AML-193 (cell line): ENCODE measurements at places on chromosomes 4 and X.

GRCh38 chr4:71406459-71406963, 67.7 kb downstream of the SLC4A4 start:
- no peak for DNase-seq

DNA sequence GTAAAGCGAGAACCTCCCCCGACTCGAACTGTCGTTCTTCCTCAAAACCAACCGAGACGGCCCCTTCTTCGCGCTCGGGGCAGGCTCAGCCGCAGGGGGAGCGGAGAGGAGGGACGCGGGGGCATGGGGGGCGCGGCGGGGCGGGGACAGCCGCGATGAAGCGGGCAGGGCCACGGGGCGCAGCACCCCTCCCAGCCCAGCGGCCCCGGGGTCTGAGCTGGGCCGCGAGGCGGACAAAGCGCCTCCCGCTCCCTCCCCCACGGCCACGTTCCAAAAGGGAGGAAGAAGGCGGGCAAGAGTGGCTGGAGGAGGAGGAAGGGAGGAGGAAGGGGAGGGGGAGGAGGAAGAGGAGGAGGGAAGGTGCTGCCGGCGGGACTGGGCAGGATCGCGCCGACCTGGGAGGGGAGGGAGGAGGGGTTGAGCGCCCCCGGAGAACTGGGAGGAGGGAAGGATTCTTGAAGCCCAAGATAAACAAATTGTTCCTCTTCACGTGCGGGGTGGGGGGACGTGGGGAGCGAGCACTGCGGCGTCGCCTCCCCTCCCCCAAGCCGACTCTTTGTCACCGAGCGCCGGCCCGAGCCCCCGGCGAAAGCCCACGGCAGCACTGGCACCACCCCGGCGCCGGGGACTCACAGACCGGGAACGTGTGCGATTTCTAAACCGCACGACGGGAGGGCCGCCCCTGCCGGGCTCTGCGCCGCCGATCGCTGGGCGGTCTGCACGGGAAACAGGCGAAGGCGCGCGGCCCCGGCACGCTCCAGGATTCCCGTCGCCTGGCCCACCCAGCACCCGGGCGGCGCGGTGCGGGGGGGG, 2.9 kb downstream of the MAML3 start:
- peak; percentile 93 for DNase-seq

GRCh38 chrX:9805956-9806355, 19.7 kb downstream of the SHROOM2 start:
- no peak for DNase-seq

GRCh38 chr4:159269116-159269515, 166.2 kb downstream of the RAPGEF2 start:
- DNase-seq: no peak

DNA sequence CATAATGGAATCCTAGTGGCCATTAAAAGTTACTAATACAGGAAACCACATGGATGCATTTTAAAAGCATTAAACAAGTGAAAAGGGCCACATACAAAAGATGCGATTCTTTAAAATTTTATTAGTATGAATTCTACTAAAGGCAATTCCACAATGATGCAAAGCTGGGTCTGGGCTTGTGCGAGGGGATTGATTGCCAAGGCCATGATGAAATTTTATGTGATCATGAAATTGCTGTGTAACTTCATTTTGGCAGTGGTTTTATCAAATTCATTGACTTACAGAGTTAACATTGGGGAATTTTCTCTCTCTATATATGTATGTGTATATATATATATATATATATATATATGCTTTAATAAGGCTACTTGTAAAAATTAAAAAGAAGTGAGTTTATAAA, 1142.5 kb upstream of the IGFBP7 start:
- no peak for DNase-seq

GRCh38 chr4:77481856-77482255, 123.8 kb upstream of the CXCL13 start:
- no peak for DNase-seq

GRCh38 chr4:54959651-54960116, 165.7 kb downstream of the KDR start:
- DNase-seq: no peak

GRCh38 chrX:135707880-135708279, 5.6 kb upstream of the CT45A1 start:
- no peak for DNase-seq

GRCh38 chrX:56318076-56318475, 85.9 kb downstream of the KLF8 start:
- no peak for DNase-seq

- DNase-seq: no peak
Measured at GRCh38 chrX:13152518-13153185, 108.2 kb upstream of the FAM9C start.

- DNase-seq: no peak
Measured at GRCh38 chr4:185536411-185536709, 1.1 kb upstream of the PDLIM3 start.

DNA sequence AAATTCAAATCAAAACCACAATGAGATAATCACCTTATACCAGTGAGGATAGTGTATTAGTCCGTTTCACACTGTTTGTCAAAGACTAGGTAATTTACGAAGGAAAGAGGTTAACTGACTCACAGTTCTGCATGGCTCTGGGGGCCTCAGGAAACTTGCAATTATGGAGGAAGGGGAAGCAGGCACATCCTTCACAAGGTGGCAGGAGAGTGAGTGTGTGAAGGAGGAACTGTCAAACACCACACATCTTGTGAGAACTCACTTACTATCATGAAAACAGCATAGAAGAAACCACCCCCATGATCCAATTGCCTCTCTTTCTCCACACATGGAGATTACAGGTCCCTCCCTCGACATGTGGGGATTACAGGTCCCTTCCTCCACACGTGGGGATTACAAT, 54.7 kb upstream of the TRPC5 start:
- no peak for DNase-seq

- no peak for DNase-seq
Measured at GRCh38 chr4:8245884-8246833, 23.4 kb upstream of the HTRA3 start.

DNA sequence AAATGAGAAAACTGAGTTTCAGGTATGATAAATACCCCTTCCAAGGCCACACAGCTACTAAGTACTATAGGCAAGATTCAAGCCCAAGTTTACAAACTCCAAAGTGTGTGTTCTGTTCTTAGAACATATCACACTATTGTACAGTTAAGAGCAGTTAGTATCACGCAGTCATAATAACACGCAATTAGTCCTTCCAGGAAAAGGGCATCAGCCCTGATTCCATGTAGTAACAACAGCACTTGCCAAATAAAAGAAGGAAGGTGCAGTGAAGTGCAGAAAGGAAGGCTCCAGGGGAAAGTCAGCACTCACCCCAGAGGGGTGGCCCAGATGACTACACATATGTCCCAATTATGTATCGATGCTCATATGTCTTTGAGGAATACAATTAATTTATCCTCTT, 4.4 kb downstream of the TASL start:
- DNase-seq: no peak

- DNase-seq: no peak
Measured at GRCh38 chrX:49959602-49960001, 37.2 kb downstream of the CLCN5 start.

DNA sequence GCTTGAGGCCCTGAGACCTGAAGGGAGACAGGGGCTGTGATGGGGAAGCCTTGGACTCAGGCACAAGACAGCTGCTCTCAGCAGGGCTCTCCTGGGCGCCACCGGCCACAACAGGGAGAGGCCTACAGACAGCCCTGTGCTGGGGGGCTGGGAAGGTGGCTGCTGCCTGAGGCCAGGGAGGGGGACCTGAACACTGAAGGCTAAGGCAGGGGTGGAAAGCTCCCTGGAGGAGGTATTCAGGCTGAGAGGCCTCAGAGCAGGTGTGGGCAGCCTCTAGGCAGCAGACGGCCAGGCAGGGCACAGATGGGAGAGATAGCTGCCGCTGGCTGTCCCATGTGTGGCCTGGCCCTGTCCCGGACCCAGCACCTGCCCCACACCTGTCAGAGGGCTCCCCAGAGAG, 33.0 kb downstream of the TACC3 start:
- no peak for DNase-seq

DNA sequence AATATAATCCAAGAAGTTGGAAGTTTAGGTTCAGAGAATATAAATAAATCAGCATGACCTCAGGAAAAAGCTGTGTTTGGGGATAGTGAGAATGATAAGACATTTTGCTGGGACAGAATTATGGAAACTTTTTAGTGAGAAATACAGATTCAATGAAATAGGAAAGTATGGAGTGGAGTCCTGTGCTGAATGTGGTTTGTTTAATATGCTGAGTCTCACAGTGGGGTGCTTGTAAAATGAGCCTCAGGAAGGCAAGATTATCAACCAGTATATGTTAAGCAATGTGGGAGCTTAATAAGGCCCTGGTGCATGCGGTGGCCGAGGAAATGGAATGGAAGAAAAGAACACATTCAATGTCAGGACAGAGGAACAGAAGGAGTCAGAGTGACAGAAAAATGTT, 1554.7 kb upstream of the TENM3 start:
- no peak for DNase-seq

- DNase-seq: no peak
Measured at GRCh38 chrX:46576458-46576857, 2.9 kb downstream of the CHST7 start.

- DNase-seq: no peak
Measured at GRCh38 chr4:147821555-147821954, 89.7 kb downstream of the ARHGAP10 start.

DNA sequence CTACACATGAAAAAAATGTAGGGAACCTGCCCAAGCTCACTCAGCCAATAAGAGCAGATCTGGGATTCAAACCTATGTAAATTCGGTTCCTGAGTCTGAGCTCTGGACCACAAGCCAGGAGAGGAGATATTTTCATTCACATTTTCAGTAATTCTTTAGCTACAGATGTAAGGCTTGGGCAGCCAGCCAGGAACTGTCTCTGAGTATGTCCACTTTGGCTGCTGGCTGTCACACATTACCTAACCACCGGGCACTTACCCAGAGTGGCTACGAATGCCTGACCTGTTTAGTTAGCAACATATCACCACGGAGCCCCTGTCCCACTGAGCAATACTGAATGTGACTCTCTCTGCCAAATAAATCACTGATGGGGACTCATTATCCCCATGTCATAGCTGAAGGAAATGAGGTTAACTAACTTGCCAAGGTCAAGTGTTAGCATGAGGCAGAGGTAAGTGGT, 15.3 kb downstream of the USP46 start:
- DNase-seq: no peak

DNA sequence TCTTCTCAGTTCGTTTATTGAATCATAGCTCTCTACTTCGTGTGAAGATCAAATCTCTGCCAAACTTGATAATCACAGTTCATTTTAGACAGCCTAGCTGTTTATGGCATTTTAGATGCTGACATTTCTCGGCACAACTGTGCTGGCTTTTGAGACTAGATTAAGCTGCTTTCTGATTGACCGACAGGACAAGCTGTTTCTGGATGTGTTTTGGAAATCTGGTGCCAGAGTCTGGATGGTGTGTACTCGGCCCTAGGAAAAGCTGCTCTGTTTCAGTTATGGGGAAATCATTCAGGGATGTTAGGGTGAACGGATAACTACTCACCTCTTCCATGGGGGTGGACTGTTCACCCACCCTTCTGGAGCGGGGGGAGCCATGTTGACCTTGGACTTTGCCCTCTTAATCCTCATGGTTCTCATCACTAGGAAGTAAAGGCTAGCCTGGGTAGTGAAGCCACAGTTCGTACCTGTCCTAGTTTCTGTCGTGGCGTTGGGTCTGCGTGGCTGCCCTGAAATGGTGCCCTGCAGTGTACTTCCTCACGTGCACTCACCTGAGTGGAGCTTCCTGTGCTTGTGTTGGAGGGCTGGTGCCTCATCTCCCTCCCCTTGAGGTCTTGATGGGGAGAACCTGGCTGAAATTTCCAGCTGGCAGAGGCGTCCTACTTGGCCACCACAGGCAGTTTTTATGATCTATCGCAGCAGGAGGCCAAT, 13.7 kb upstream of the WDR1 start:
- DNase-seq: no peak

- DNase-seq: peak; percentile 72
Measured at GRCh38 chr4:145557720-145558119, 61.5 kb upstream of the MMAA start.

- peak; percentile 54 for DNase-seq
Measured at GRCh38 chrX:149938881-149939654, 777 bp upstream of the EOLA2 start.
